Small intestine (tissue), 16 donors: ENCODE measurements at places on chromosomes 13 and 19.

DNA sequence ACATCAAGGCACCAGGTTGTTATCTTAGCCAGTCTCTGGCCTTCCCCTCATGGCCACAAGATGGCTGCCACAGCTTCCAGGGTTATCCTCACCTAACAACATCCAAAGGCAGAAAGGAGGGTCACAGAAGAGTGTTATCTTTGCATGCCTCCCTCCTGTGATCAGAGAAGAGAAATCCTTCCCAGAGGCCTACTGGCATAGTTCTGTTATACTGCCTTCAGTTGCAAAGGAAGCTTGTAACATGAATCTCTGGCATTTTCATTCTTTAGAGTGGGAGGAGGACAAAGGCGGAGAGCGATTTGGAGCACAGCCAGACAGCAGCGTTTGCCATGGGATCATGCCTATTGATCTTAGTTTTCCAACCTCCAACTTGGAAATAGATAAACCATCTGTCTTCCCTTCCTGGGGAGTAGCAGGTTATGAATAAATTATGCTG, 135.7 kb downstream of the DNAJC15 start:
- no peak for DNase-seq

DNA sequence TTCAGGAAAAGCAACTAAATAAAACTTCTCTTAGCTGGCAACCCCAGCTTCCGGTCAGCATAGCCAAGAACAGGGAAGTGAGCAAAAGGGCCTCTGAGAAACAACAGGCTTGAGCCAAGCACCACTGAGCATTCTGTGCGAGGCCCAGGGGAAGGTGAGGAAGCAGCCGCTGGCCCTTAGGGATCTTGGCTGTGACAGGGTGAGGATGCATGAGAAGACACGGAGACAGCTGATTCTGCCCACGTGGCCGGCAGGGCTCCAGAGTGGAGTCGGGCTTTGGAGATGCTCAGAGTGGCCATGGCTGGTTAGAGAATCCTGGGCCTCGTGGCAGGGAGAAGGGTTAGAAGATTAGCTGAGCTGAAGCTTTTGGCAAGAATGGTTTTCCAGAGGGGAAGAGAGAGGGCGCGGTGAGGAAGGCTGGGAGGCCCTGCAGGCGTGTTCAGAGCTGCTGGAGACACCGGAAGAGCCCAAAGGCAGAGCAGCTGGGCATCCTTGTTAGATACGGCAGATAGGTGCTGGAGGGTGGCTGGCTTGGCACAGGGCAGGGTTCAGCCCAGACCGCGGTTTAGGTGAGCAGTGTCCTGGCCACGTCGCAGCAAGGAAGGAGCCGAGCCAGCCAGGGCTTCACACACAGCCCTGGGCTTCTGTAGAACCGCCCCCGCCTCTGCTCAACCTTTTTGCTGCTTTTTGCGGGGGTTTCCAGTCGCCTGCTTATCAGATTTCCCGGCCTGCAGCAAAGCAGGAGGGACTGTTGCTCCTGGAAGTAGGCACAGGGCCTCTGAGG, 17.3 kb downstream of the UPF1 start:
- DNase-seq: no peak

- peak; percentile 29 for DNase-seq
These were observed 41.5 kb upstream of the MEDAG start for GRCh38 chr13:30864433-30865122.

- no peak for DNase-seq
These were observed 34.8 kb upstream of the ANKRD10 start for GRCh38 chr13:110949628-110950027.

DNA sequence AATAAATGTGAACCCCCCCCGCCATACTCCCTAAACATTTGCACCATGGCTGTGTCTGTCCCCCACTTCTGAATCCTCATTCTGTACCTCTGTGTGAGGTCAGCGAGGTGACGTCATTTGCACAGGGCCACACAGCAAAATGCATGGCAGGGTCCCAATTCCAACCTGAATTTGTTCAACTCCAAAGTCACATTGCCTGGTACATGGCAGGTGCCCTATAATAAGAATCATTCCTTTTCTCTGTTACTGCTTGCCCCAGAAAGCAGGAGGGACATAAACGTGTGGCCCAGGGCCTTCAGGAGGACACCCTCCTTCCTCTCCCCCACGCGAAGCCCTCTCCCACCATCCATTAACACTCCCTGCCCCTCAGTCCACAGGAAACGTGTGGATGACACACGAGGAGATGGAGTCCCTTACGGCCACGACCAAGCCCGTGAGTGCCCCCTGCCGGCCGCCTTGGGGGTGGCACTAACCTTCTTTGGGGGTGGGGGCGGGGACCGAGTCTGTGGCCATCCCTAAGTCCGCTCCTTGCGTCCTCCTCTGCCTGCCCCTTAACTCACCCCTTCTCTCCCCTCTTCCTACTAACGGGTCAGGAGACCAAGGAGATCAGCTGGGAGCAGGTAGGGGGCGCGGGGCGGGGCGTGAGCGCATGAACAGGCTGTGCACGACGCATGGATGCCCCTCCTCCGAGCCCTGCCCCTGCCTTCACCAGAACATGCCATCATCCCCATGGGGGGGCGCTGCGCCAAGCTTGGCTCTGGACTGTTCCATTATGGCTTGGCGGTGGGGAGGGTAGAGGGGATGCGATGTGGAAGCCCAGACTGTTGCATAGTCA, 9.4 kb downstream of the HRC start:
- peak; percentile 70 for DNase-seq
